ENCODE measurements at places on chromosomes 3 and 15. TPM values are rescaled to one million over a fixed set of nuclear protein-coding genes. Genes with fewer than 3 reads are reported as not detected.

DNA sequence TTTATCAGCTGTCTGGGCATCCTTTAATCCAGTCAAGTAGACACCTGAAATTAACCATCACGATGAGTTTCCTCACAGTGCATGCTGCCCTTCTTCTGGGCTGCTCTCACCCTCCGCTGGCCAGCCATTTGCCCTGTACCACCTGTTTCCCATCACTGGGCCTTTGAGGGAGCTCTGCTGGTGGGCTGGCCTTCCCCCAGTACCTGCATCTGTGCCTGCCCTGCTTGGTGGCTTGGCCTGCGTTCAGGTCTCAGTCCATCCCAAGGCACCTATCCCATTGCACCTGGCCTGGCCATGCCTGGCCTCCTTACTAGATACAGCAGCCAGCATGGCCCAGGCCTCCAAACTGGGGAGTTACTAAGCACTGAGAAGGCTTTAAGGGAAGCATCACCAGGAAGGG is 413.2 kb downstream of the NTRK3 start:
- no peak for DNase-seq

DNA sequence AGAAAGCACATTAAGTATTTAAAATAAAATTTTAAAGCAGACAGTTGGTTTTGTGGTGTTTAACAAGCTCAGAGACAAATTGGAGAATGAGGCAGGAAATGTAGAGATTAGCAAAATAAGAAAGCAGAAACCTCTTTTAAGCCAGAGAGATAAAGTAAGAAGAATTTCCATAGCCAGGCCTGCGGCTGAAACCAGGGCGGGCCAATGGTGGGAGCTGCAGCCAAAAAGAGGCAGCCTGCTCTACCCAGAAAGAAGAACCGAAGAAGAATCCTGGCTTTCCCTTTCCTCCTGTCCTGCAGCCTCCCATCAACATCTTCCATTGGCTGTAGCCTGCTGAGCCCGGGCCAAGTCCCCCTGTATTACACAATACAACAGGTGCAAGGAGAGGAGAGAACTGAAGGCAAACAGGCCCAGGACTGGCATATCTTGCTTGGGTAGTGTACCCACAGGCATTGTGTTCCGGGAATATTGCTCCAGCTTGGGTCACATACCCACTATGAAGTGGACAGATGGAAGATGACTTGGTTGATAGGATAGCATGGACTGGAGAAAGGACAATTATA is 11.5 kb upstream of the TFG start:
- DNase-seq = no peak

Gene RYR3
- 0.47 TPM for total RNA-seq

Gene P2RY13
- 16.4 TPM for total RNA-seq

GRCh38 chr3:43627360-43627759 is 5.5 kb upstream of the ANO10 start:
- DNase-seq = no peak

GRCh38 chr3:81716870-81717509 is 44.5 kb downstream of the GBE1 start:
- no peak for DNase-seq

GRCh38 chr15:26449291-26449690 is 323.6 kb downstream of the GABRB3 start:
- DNase-seq = no peak

- no peak for DNase-seq
These were observed 43.0 kb upstream of the SH3GL3 start for GRCh38 chr15:83404121-83404520.

Gene FBXO40
- total RNA-seq = 0.05 TPM

DNA sequence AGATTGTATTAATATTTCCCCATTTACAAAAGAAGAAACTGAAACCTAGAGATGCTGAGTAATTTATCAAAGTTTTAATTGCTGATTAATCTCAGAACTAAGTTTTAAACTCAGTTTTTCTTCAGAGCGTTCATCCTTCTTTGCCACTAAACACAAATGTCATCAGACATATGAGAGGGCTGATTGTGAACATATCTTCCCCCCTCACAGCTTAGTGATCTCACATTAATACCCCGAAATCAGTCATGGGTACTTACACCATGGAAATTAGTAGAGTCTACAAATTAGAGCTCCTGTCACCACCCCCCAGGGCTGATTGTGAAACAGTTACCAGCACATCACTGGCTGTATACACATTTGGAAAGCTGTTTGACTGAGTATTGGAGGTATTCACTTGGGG is 189.3 kb upstream of the SGO1 start:
- DNase-seq = no peak

GRCh38 chr3:187473778-187474406 is 105.7 kb downstream of the RTP4 start:
- DNase-seq = no peak

DNA sequence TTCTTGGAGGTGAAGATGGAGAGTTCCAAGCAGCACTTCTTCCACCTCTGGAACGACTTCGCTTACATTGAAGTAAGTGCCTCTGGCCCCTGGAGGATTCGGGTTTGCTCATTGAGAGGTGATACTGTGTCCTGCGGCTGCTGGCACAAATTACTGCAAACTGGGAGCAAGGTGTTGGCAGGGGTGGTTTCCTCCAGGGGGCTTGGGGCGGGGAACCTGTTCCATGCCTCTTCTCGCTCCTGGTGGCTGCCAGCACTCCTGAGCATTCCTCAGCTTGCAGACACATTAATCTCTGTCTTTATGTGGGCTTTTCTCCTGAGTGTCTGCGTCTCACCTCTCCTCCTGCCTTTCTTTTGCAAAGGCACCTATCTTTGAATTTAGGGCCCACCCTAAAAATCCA is 47.4 kb downstream of the MESD start:
- DNase-seq = no peak

DNA sequence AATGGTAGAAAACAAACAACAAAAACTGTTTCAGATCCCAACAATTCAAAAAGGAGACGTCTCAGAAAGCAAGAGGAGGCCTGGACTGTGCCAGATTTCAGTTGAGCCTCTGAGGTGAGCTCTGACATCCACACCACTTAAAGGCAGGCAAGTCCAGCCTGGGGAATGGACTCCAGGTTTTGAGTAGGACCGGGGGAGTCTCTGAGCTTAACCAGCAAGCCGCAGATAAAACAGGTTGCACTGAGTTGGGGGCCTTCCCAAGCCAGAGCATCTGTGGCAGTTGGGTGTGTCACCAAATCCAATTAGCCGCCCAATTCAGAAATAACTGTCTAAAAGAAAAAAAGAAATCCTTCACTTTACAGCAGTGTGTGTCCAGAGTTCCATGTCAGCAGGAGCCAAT is 54.7 kb downstream of the OXNAD1 start:
- DNase-seq = no peak

- DNase-seq = no peak
These were observed 225.6 kb downstream of the ADAMTS9 start for GRCh38 chr3:64462203-64462602.

DNA sequence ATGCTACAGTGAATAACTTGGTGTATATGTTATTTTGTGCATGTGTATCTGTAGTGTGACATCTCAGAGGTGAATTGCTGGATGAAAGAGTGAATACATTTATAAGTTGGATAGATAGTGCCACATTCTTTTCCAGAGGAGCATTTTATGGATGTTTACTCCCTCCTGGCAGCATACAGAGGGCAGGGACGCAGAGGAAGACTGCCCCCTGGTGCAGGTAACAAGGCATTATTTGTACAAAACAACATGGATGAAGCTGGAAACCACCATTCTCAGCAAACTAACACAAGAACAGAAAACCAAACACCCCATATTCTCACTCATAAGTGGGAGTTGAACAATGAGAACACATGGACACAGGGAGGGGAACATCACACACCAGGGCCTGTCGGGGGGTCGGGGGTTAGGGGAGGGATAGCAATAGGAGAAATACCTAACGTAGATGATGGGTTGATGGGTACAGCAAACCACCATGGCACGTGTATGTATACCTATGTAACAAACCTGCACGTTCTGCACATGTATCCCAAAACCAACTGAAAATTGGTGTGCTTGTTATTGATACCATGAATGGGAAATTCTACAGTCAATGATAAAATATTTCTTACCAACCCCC is 57.9 kb upstream of the CTXND1 start:
- no peak for DNase-seq

- no peak for DNase-seq
These were observed 16.4 kb upstream of the LDHAL6B start for GRCh38 chr15:59190291-59190690.

DNA sequence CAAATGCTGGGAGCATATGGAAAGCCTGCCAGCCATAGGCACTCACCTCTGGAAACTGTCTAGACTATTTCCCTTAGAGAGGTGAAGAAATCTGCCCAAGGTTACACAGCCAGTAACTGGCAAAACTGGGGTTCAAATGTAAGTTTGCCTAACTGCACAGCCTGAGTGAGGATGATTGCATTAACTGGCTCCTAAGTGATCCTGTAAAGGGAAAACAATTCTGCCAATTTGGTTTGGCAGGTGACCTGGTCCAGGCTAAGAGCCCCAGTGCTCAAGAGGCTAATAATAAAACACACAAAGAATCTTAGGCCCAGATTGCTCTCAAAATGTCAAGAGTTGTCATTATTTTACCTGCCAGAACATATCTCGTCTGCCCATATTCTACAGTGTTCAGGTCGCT is 43.9 kb upstream of the SPRED1 start:
- no peak for DNase-seq

GRCh38 chr3:143295201-143296080 is 175.9 kb downstream of the CHST2 start:
- DNase-seq = no peak

Measured in left lung (tissue), 14 donors.